T-helper 2 cell treated with Interferon-gamma antibody and Interleukin-4, amounts not matched to agents 100 ng/mL and 5 ng/mL, for 36 hours (primary cell): ENCODE measurements at places on chromosomes 12 and 14. TPM values are rescaled to one million over a fixed set of nuclear protein-coding genes. Genes with fewer than 3 reads are reported as not detected.

The LGR5 gene
- not detected in 2 replicates for total RNA-seq

The TPPP2 gene
- total RNA-seq, result not detected in 2 replicates

The BCL11B gene
- total RNA-seq, result 79.2 and 79.6 TPM in 2 replicates

The TMEM253 gene
- total RNA-seq, result not detected in 2 replicates

The EIF2S3B gene
- total RNA-seq, result 0.25 and 1.0 TPM in 2 replicates

The ANP32D gene
- total RNA-seq, result not detected in 2 replicates

The KRT83 gene
- total RNA-seq, result not detected in 2 replicates

The ART4 gene
- total RNA-seq, result not detected in 2 replicates

The TAC3 gene
- total RNA-seq, result not detected in 2 replicates

The LDHB gene
- total RNA-seq, result 1,291 and 1,307 TPM in 2 replicates

The ASIC1 gene
- 7.5 and 8.5 TPM in 2 replicates for total RNA-seq

The TBC1D30 gene
- total RNA-seq, result 0.11 and 0.30 TPM in 2 replicates

The P3H3 gene
- total RNA-seq, result 0.73 and 1.3 TPM in 2 replicates

The SLC2A13 gene
- 2.4 and 3.2 TPM in 2 replicates for total RNA-seq

The AKAP6 gene
- 0.45 and 1.4 TPM in 2 replicates for total RNA-seq

The ANKLE2 gene
- total RNA-seq, result 97.9 and 104 TPM in 2 replicates

The RNASE2 gene
- not detected in 2 replicates for total RNA-seq

The TMBIM6 gene
- 442 and 445 TPM in 2 replicates for total RNA-seq

The ANO2 gene
- total RNA-seq, result not detected in 2 replicates

The PRB2 gene
- total RNA-seq, result not detected in 2 replicates

The KLHDC1 gene
- total RNA-seq, result 1.1 and 1.5 TPM in 2 replicates

The ADCY6 gene
- total RNA-seq, result 0.07 and 0.09 TPM in 2 replicates

The PZP gene
- total RNA-seq, result not detected in 2 replicates

The LALBA gene
- not detected in 2 replicates for total RNA-seq

The IRAK3 gene
- 0.93 and 1.4 TPM in 2 replicates for total RNA-seq

The GPD1 gene
- 0.41 and 0.70 TPM in 2 replicates for total RNA-seq

The HRK gene
- total RNA-seq, result not detected in 2 replicates

The FGF23 gene
- total RNA-seq, result not detected in 2 replicates

The BTBD7 gene
- 21.1 and 21.9 TPM in 2 replicates for total RNA-seq

The CDCA3 gene
- total RNA-seq, result 77.3 and 78.4 TPM in 2 replicates

The KRT6B gene
- total RNA-seq, result not detected in 2 replicates

The ITGB7 gene
- 742 and 770 TPM in 2 replicates for total RNA-seq

The TTLL5 gene
- 33.6 and 34.7 TPM in 2 replicates for total RNA-seq

The DHRS2 gene
- 2.0 and 2.4 TPM in 2 replicates for total RNA-seq

The LEMD3 gene
- total RNA-seq, result 32.1 and 34.3 TPM in 2 replicates

The GXYLT1 gene
- 9.3 and 10.4 TPM in 2 replicates for total RNA-seq

The PUS7L gene
- 21.3 and 23.6 TPM in 2 replicates for total RNA-seq

The CLEC4A gene
- total RNA-seq, result 0.25 and 0.32 TPM in 2 replicates

The AVPR1A gene
- total RNA-seq, result not detected in 2 replicates

The ARMH4 gene
- not detected in 2 replicates for total RNA-seq

The DAZAP2 gene
- total RNA-seq, result 215 and 219 TPM in 2 replicates

The SALL2 gene
- 2.1 and 2.2 TPM in 2 replicates for total RNA-seq

The GPR162 gene
- total RNA-seq, result 0.18 and 0.32 TPM in 2 replicates

The DIO2 gene
- total RNA-seq, result not detected in 2 replicates

The HOXC6 gene
- not detected in 2 replicates for total RNA-seq

The IL23A gene
- 8.6 and 10.1 TPM in 2 replicates for total RNA-seq
